ENCODE measurements at places on chromosomes 2 and 18. TPM values are rescaled to one million over a fixed set of nuclear protein-coding genes. Genes with fewer than 3 reads are reported as not detected.

The SERPINB5 gene
- total RNA-seq = not detected

The GPR45 gene
- not detected for total RNA-seq

The C1QL2 gene
- not detected for total RNA-seq

The HOXD13 gene
- total RNA-seq = not detected

The CCBE1 gene
- not detected for total RNA-seq

The KCNJ3 gene
- not detected for total RNA-seq

The AOX1 gene
- 1.7 TPM for total RNA-seq

The SLC9A2 gene
- total RNA-seq = not detected

The TAF4B gene
- 23.9 TPM for total RNA-seq

The TEKT4 gene
- total RNA-seq = not detected

The CABLES1 gene
- total RNA-seq = 191 TPM

The SH3RF3 gene
- total RNA-seq = 2.3 TPM

The LONRF2 gene
- 0.34 TPM for total RNA-seq

The C2orf80 gene
- not detected for total RNA-seq

The ABCG5 gene
- total RNA-seq = not detected

The RIT2 gene
- total RNA-seq = not detected

The ZNF2 gene
- 6.2 TPM for total RNA-seq

The ANKAR gene
- 3.0 TPM for total RNA-seq

The VIL1 gene
- not detected for total RNA-seq

The DSG2 gene
- total RNA-seq = 11.0 TPM

The KCNK3 gene
- total RNA-seq = 0.36 TPM

The CD226 gene
- 1.0 TPM for total RNA-seq
